ENCODE measurements at places on chromosomes 3 and 15. TPM values are rescaled to one million over a fixed set of nuclear protein-coding genes. Genes with fewer than 3 reads are reported as not detected.

DNA sequence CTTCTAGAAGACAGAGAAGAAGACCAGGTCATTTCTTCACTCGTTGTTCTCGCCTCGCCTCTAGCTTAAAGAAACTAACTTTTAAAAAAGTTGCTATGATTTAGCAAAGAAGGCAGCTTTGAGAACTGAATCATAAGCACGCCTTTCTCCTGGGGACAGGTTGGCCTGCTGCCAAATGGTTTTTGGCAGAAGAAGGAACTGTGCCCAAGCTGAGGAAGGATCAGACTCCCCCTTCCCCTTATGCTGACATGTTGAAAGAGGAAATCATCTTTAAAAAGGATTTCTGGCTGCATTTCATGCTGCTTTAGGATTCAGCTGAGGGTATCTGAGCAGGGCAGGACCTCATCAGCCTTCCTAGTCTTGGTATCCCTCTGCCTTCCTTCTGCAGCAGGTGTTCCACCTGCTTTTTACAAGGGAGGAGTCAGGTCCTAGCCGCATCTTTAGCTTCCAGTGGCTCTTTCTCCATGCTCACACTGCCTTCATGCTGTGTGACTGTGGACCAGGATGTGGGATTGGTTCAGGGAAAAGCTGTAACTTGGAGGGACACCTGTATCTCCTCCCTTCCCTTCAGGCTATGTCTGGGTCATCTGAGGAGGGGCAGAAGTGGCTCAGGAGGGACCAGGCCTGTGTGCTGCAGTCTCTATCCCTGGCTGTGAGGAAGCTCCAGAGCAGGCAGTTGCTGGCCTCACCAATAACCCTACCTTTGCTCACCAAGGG is 34.1 kb upstream of the HACD2 start:
- peak; percentile 94 for DNase-seq

- DNase-seq: peak; percentile 69
Observed at GRCh38 chr3:72127844-72128243, 342.9 kb upstream of the PROK2 start.

DNA sequence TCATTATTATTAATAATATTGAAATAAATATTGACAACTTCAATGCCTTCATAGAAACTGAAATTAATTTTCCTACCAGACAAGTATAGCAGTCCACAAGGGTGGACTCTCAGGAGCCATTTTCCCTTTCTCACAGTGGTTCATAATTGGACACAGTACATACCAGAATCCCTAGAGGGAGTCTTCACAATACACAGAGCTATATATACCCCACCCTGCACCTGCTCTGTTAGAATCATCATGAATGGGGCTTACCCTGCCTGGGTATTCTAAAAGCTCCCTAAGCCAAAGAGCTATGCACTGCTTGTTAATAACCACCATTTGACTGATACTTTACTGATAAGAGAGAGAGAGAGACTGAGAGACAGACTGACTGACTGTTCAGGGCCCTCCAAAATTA is 134.9 kb downstream of the FEZF2 start:
- DNase-seq: no peak

- DNase-seq: no peak
Observed at GRCh38 chr3:73245459-73245858, 184.0 kb downstream of the EBLN2 start.

Gene HACD3
- polyA plus RNA-seq: 12.1 TPM

All from CD14-positive monocyte (primary cell).